ENCODE measurements at places on chromosomes 12 and 14. TPM values are rescaled to one million over a fixed set of nuclear protein-coding genes. Genes with fewer than 3 reads are reported as not detected.
A peak's percentile ranks its signal among the peaks of the same experiment; 100 is the strongest.

The SIX6 gene
- total RNA-seq = not detected

GRCh38 chr12:115388139-115388538 lies 704.2 kb upstream of the TBX3 start:
- no peaks in the 10 kb centered on the region for H3K4me1 ChIP-seq
- H3K27ac ChIP-seq = no peak overlapping the region
- no peak overlapping the region for H3K4me3 ChIP-seq
- DNase-seq = no peak

- H3K27ac ChIP-seq = peak overlapping the region; percentile 67
- no peak for DNase-seq
- peaks cover 43% of the 10 kb centered on the region for H3K27me3 ChIP-seq
- peaks cover 24% of the 10 kb centered on the region for H3K4me1 ChIP-seq
These were observed 996 bp downstream of the SLC41A2 start for GRCh38 chr12:104956870-104957718.

The ARMH4 gene
- total RNA-seq = 0.18 TPM

The DPPA3 gene
- not detected for total RNA-seq

DNA sequence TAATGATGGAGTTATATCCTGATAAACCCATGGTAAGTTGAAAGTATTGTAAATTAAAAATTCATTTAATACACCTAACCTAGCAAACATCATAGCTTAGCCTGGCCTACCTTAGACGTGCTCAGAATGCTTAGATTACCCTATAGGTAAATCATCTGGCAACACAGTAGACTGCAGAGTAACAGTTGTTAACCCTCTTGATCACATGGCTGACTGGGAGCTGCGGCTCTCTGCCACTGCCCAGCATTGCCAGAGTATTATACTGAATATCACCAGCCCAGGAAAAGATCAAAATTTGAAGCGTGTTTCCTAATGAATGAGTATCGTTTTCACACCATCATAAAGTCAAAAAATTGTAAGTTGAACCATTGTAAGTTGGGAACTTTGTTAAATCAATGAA lies 17.8 kb upstream of the TMPRSS12 start:
- H3K27me3 ChIP-seq = no peaks in the 10 kb centered on the region
- no peak for DNase-seq
- H3K36me3 ChIP-seq = peaks cover 3% of the 10 kb centered on the region
- no peak overlapping the region for H3K4me3 ChIP-seq
- H3K4me1 ChIP-seq = peaks cover 6% of the 10 kb centered on the region

- peaks cover 42% of the 10 kb centered on the region for H3K4me1 ChIP-seq
- peak overlapping the region; percentile 83 for H3K27ac ChIP-seq
- no peak for DNase-seq
- peaks cover 50% of the 10 kb centered on the region for H3K36me3 ChIP-seq
- no peaks in the 10 kb centered on the region for H3K27me3 ChIP-seq
These were observed 2.3 kb downstream of the YY1 start for GRCh38 chr14:100241279-100241678.

DNA sequence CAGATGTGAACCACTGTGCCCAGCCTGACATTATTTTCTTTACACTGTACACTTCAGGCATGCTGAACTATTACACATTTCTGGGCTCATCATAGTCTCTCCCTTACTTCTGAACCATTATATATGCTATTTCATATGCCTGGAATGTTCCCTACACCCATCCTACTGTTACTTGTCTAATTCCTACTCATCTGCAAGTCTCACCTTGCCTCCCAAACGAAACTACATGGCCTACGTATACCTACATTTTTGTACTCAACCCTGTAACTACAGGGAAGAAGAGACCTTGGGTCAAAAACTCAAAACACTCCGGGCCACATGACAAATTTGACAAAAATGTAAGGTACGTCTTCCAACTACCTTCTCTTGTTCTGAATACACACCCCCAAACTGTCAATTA lies 9.5 kb upstream of the EEA1 start:
- no peaks in the 10 kb centered on the region for H3K4me1 ChIP-seq
- no peak for DNase-seq
- H3K4me3 ChIP-seq = no peak overlapping the region
- no peaks in the 10 kb centered on the region for H3K27me3 ChIP-seq
- no peaks in the 10 kb centered on the region for H3K36me3 ChIP-seq

- no peaks in the 10 kb centered on the region for H3K27me3 ChIP-seq
- H3K4me1 ChIP-seq = no peaks in the 10 kb centered on the region
These were observed 113.9 kb downstream of the TMX1 start for GRCh38 chr14:51353901-51354300.

The SYNDIG1L gene
- total RNA-seq = not detected

- no peak for DNase-seq
- no peak overlapping the region for H3K27ac ChIP-seq
- H3K4me3 ChIP-seq = no peak overlapping the region
- no peaks in the 10 kb centered on the region for H3K27me3 ChIP-seq
- H3K36me3 ChIP-seq = no peaks in the 10 kb centered on the region
These were observed 174.2 kb upstream of the CCDC196 start for GRCh38 chr14:66311990-66312389.

GRCh38 chr14:68416171-68416570 lies 376.7 kb downstream of the ZFP36L1 start:
- no peak for DNase-seq
- H3K36me3 ChIP-seq = no peaks in the 10 kb centered on the region
- H3K27ac ChIP-seq = no peak overlapping the region

The ANKRD9 gene
- 17.0 TPM for total RNA-seq

The SOX5 gene
- total RNA-seq = 0.34 TPM

The RPL10L gene
- total RNA-seq = not detected

GRCh38 chr12:124865728-124866127 lies 2.1 kb upstream of the SCARB1 start:
- peaks cover 18% of the 10 kb centered on the region for H3K4me1 ChIP-seq
- H3K27ac ChIP-seq = no peak overlapping the region
- DNase-seq = no peak
- no peak overlapping the region for H3K4me3 ChIP-seq
- H3K27me3 ChIP-seq = peaks cover 6% of the 10 kb centered on the region

The CLEC1B gene
- total RNA-seq = not detected

The TSPAN8 gene
- total RNA-seq = not detected

DNA sequence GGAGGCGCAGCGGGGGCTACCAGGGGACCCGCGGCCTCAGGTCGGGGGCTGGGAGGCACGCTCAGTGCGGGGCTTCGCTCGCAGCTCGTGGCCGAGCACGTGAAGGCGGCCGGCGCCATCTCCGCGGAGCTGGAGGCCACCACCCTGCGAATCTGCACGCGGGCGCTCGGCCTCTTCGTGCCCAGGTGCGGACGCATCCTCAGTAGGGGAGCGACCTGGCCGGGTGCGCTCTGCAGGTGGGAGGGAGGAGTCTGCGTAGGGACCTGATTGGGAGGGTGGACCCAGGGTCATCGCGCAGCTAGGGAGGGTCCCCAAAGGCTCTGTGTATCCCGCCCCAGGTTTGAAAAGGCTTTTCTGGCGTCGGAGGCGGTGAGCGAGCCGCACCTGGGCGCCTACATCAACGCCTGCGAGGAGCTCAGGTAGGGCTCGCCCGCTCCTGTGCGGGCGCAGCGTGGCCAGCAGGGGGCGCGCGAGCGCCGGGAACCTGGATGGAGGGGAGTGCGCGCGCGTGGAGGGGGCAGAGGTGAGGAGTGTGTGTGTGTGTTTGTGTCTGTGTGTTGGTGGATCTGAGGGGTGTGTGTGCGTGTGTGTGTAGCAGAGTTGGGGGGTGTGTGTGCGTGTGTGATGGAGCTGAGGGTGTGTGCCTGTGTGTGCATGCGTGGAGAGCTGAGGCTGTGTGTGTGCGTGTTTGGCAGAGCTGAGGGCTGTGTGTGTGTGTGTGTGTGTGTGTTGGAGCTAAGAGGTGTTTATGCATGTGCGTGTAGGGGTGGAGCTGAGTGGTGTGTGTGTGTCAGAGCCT lies 10.3 kb downstream of the EXOC3L4 start:
- no peak overlapping the region for H3K27ac ChIP-seq
- H3K4me1 ChIP-seq = peaks cover 3% of the 10 kb centered on the region
- H3K4me3 ChIP-seq = no peak overlapping the region
- peaks cover 23% of the 10 kb centered on the region for H3K27me3 ChIP-seq

The EFCAB11 gene
- 7.1 TPM for total RNA-seq

DNA sequence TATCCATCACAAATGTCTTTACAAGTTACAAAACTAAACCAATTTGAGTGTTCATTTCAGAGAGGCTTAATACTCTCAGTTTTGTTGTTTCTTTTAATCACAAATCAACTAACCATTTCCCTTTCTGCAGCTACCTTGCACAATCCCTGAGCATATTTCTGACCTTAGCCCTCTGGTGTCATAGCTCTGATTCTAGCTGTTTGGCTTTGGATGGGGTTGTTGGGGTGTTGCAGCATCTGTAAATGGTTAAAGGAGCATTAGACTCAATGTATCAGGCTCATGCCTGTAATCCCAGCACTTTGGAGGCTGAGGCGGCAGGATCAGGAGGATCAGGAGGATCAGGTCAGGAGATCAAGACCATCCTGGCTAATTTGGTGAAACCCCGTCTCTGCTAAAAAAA lies 461.4 kb downstream of the NRXN3 start:
- H3K4me3 ChIP-seq = no peak overlapping the region
- no peak for DNase-seq
- no peak overlapping the region for H3K27ac ChIP-seq
- no peaks in the 10 kb centered on the region for H3K27me3 ChIP-seq
- H3K36me3 ChIP-seq = no peaks in the 10 kb centered on the region

The SLCO1B1 gene
- total RNA-seq = not detected

The OR4K14 gene
- total RNA-seq = not detected

The DCAF4 gene
- 17.6 TPM for total RNA-seq

The GARIN6 gene
- total RNA-seq = not detected

The ZDHHC22 gene
- not detected for total RNA-seq

The B4GALNT3 gene
- 6.9 TPM for total RNA-seq

DNA sequence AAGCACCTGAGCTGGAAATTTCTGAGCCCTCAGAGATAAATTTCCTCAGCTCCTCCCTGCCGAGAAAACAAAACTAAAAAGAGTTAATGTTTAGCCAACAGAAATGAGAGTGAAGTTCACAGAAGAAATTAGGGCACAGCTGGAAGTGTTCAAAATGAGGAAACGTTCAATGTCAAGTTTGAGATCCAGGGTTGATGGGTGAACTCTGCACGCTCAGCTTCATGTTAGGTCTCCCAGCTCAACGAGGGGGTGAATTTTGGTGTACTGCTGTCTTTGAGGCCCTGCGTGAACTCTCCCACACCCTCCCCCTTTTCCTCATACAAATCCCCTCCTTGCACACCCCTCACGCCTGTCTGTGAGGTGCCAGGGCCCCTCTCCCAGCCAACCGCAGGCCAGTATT lies 13.3 kb upstream of the OAS3 start:
- H3K27ac ChIP-seq = no peak overlapping the region
- peaks cover 49% of the 10 kb centered on the region for H3K36me3 ChIP-seq
- peaks cover 6% of the 10 kb centered on the region for H3K4me1 ChIP-seq
- no peak overlapping the region for H3K4me3 ChIP-seq
- no peaks in the 10 kb centered on the region for H3K27me3 ChIP-seq

The TC2N gene
- total RNA-seq = 19.9 TPM

The OR9K2 gene
- not detected for total RNA-seq

GRCh38 chr14:39241637-39242036 lies 7.9 kb downstream of the MIA2 start:
- H3K27me3 ChIP-seq = no peaks in the 10 kb centered on the region
- no peak overlapping the region for H3K4me3 ChIP-seq
- DNase-seq = no peak
- no peak overlapping the region for H3K27ac ChIP-seq
- H3K4me1 ChIP-seq = peaks cover 2% of the 10 kb centered on the region

The TAS2R14 gene
- 2.6 TPM for total RNA-seq

- H3K27me3 ChIP-seq = no peaks in the 10 kb centered on the region
- DNase-seq = no peak
- H3K4me1 ChIP-seq = no peaks in the 10 kb centered on the region
- H3K36me3 ChIP-seq = no peaks in the 10 kb centered on the region
These were observed 22.2 kb upstream of the RDH16 start for GRCh38 chr12:56979628-56980027.

The SFSWAP gene
- total RNA-seq = 60.1 TPM

The INHBC gene
- 0.14 TPM for total RNA-seq
